ENCODE measurements at places on chromosomes 2 and 18.

GRCh38 chr2:54957321-54957999 lies 92.8 kb downstream of the RTN4 start:
- no peak for DNase-seq

- DNase-seq: no peak
Observed at GRCh38 chr2:173248381-173248780, 106.3 kb upstream of the CDCA7 start.

- no peak for DNase-seq
Observed at GRCh38 chr2:237257471-237257951, 156.5 kb downstream of the COL6A3 start.

DNA sequence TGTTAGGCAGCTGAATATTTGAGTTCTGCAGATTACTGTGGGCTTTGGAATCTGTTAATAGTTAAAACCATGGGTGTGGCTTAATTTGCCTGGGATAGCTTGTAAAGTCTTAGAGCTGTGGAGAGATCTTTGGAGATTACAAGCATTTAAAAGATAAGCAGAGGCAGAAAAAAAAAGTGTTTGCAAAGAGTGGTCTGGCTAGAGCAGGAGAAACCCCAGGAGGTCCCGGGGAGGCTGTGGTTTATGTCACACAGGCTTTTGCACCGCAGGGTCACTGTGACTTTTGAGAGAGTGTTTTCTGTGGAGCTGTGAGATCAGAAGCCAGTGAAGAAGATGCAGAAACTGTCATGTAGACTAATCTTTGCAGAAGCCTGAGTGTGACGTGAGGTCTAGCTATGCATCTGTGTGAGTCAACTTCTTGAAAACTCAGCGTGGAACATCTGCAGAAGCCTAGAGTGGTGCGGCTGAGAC lies 49.0 kb downstream of the SETBP1 start:
- DNase-seq: peak; percentile 20

- no peak for DNase-seq
Observed at GRCh38 chr2:173343921-173344320, 10.8 kb upstream of the CDCA7 start.

DNA sequence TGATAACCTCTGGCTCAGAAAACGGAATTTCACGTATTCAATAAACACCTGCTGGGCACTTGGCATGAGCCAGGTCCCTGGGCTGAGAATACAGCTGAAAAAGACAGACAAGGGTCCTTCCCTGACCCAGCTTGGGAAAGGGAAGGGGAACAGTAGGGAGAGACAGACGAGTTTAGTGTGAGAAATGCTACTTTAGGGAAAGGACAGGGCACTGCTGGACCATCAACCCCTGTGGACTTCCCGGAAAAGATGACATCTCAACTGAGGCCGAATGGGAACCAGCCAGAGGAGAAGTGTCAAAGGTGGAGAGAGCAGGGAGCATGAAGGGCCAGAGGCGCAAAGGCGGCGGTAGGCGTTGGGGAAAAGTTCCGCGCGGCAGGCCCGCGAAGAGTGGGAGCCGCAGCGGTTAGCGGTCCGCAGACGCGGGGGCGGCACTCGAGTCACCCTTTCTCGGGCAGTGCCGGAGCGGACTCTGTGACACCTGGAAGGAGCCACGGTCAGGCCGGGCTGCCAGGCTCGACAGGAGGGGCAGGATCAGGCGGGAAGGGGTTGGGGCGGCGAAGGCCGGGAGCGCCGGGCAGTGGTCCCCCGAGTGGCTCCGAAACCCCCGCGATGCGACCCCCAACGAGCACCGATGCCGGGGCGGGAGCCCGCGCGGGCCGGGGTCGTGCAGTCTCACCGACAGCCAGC lies 519 bp downstream of the TEX261 start:
- DNase-seq: no peak

- DNase-seq: no peak
Observed at GRCh38 chr2:649426-650342, 27.5 kb downstream of the TMEM18 start.

DNA sequence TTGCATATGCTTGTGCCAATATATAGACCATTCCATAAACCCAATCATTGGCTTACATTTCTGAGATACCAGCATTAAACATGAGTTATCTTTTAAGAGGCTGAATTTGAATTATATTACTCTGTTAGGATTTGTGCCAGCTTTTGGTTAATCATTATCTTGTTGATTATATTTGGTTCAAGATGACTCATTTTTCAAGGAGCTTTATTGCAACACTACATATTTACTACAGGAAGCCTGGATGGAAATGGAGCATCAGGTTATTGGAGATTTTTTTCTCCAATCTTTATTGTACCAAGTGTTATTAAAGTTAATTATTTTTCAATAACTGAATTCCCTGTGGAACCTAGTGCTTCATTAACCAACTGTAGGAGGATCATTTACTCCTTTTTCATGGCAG lies 26.4 kb downstream of the EML4 start:
- DNase-seq: no peak
